Fibroblast of the aortic adventitia (primary cell): ENCODE measurements at places on chromosomes 13 and 19. TPM values are rescaled to one million over a fixed set of nuclear protein-coding genes. Genes with fewer than 3 reads are reported as not detected.

DNA sequence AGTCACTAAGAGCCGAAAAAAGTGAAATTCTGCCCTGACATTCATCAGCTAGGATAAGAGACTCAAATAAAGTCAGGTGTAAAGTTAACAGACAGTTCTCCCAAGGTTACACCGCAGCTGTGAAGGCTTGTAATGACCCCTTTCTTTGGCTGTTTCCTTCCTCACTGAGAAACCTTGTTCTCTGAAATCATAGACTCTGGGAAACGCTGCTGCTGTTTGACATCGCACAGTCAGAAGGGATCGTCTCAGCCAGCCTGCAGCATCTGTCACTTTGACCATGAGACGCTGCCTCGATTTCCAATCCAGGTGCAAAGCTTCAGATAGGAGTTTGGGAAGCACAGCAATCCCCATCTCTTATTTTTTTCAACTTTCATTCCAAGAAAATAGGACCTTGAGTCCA lies 678 bp downstream of the BCAT2 start:
- no peak for DNase-seq

EXOC3L2 gene
- under 0.01 TPM in 1 of 2 replicates, not detected in the other for total RNA-seq

ZGLP1 gene
- total RNA-seq, result 0.16 and 0.63 TPM in 2 replicates

DNA sequence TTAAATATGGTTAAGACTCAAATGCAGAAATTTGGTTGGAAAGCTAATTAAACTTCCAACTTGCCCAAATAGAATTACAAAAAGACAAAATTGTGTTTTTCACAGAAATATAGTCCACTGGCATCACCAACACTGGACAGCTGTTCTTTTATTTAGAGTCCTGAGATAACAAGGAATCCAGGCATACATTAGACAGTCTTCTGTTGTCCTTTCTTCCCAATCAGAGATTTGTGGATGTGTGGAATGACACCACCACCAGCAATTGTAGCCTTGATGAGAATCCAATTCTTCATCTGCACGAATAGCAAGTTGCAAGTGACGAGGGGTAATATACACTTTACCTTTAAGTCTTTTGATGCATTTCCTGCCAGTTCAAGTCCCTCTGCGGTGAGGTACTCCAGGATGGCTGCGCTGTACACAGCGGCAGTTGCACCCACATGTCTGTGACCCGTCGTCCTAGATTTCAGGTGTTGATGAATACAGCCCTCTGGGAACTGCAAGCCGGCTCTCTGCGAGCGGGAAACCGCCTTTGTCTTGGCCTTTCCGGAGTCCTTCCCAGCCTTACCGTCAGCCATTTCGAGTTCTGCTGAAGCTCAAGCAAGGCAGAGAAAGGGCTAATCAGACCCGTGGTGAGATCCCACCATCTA lies 14.7 kb downstream of the UBAC2 start:
- no peak for DNase-seq

DNA sequence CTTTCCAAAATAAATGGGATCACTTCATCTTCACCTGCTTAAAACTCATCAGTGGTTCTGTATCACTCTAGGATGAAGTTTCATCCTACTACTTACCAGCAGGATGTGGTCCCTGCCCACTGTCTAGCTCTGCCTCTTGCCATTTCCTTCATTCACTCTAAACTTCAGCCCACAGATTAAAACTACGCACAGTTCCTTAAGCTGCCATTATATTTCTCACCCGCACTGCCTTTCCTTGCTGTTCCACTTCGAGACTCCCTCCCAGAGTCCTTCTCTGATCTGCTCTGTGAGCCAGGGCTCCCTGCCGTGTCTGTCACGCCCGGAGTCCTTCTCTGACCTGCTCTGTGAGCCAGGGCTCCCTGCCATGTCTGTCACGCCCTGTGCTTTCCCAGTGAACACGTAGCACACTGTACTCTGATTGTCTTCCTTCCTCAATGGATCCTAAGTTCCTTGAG lies 52.0 kb upstream of the NPAS1 start:
- DNase-seq, result peak; percentile 54

- peak; percentile 4 for DNase-seq
These were observed 866.7 kb upstream of the SPRY2 start for GRCh38 chr13:81207636-81208035.
